Urothelium cell line (cell line): ENCODE measurements at places on chromosomes 12 and 14.

GRCh38 chr14:49212721-49213120, 373.5 kb downstream of the RPS29 start:
- peak; percentile 31 for DNase-seq

DNA sequence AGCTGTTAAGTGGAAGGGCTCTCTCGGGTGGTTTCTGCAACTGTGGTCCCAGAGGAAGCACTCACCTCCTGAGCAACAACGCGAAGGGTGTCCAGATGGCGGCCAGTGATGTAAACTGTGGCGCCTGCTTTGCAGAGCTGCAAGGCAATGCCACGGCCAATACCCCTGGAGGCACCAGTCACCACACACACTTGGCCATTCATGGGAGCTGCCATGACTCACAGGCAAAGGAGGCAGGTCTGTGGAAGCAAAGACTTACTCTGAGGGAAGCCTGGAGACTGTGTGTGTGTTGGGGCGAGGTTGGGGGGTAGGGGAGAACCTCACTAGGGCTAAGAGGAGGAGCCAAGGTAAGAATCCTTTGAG, 707 bp downstream of the DHRS1 start:
- DNase-seq = peak; percentile 65

DNA sequence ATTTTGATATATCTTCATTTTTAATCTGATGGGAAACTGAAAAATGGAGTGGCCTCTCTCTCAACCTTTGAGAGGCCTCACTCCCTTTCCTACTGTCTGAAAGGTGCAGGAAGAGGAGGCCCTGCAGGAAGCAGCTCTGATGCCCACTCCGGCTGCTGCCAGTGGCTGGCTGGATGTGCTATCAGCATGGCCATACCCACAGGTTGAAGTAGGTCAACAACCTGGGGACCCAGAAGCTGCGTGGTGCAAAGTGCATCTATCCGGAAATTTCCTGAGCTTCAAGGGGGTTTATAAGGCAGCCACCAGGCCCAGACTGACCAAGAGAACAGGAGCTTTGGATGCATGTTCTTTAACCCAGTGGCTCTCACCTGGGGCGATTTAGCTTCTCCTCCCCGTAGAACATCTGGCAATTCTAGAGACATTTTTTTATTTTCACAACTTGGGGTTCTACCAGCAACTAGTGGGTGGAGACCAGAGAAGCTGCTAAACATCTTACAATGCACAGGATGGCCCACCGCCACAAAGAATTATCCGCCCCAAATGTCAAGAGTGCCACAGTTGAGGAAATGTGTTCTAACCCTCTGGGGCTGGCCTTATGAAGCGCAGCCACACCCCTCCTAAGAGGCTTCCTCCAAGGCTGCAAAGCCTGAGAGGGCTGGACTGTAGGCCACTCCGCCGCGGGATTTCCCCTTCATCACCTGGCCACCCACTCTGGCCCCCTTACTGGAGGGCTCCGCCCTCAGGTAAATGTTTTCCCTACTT, 8.2 kb upstream of the BATF start:
- DNase-seq = no peak

GRCh38 chr12:26032290-26032689, 73.8 kb downstream of the RASSF8 start:
- DNase-seq = no peak

GRCh38 chr12:114704096-114704495, 20.1 kb upstream of the TBX3 start:
- no peak for DNase-seq

DNA sequence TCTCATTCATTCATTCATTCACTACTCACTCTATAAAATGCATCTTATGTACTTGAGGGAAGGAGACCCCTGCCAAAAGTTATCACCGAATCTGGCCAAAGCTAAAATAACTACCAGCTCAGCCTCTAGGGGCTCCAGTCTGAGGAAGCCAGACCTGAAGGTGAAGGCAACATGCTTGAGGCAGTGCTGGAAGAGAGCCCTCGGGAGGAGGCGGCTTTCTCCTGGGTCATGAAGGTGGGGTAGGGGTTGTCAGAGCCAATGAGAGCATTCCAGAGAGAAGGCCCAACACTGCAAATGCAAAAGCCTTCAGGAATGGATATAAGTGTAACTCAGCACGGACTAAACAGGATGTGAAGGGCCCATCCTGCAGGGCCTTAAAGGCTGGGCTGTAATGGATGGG, 62.4 kb downstream of the GSC start:
- no peak for DNase-seq

- DNase-seq = no peak
These were observed 15.0 kb downstream of the ACACB start for GRCh38 chr12:109131154-109132050.

GRCh38 chr12:125142601-125143000, 77.4 kb downstream of the AACS start:
- DNase-seq = no peak

DNA sequence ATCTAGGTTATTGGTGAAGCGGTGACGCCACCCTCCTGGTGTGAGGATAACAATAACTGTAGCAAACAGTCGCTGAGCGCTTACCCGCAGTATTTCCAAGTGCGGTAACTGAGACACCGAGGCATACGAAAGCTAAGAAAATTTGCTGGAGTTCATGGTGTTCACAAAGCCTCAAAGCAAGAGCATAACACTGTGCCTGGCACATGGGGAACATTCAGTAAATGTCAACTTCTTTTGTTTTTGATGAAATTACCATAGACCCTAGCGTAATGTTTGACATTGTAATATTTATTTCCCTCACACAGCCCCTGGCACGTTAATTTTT, 767 bp downstream of the YEATS4 start:
- no peak for DNase-seq

- DNase-seq = no peak
These were observed 6.5 kb downstream of the CCDC175 start for GRCh38 chr14:59570122-59570521.

DNA sequence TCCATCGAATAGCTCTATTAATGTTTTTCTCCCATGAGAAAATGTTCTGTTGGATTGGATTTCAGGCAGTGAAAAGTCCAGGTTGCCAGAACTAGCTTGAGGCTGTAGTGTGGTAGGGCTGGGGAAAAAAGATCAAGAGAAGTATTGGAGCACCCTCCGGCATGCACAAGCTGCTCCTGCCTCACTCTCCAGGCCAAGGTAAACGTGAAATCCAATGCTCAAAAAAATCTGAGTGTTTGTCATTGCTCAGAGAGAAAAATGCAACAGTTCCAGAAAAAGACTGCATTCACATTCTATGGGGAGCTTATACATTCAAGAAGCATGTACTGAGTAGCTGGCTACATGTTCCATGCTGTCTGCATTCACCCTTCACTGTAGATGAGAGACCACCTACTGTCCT, 680.9 kb upstream of the TBX3 start:
- DNase-seq = no peak

- no peak for DNase-seq
These were observed 1.1 kb downstream of the FAM90A1 start for GRCh38 chr12:8226355-8226754.

GRCh38 chr14:81172353-81172752, 48.4 kb downstream of the GTF2A1 start:
- no peak for DNase-seq

- DNase-seq = peak; percentile 56
These were observed 101.6 kb downstream of the TSPAN9 start for GRCh38 chr12:3178671-3179313.

DNA sequence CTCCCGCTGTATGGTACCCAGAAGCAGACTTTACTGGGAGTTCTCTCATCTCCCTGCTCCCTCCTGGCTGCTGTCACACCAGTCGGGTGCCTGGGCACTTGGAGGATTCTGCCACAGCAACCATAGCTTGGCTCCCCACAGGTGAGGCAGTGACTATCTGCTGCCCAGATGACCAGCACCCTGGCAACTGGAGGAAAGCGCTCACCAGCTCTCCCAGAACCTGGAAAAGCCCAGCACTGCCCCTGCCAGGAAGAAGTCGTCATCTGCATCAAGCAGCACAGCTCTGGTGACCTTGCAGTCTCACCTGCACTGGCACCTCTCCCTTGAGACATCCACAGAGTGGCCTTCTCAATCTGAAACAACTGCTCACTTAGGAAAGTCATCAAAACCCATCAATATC, 31.9 kb upstream of the TC2N start:
- DNase-seq = no peak

- peak; percentile 67 for DNase-seq
These were observed 180.3 kb downstream of the RAD51B start for GRCh38 chr14:67999705-68000384.

- no peak for DNase-seq
These were observed 178.0 kb downstream of the GRIP1 start for GRCh38 chr12:66500841-66501240.

- DNase-seq = no peak
These were observed 20.4 kb upstream of the HSP90B1 start for GRCh38 chr12:103909811-103910210.
